ENCODE measurements at places on chromosomes 6 and 20.

- DNase-seq: no peak
Measured at GRCh38 chr20:12201289-12201991, 283.7 kb downstream of the BTBD3 start.

- DNase-seq: peak; percentile 49
Measured at GRCh38 chr20:36645998-36646397, at the start of gene SLA2. Gene SLA2, minus strand, starts transcription at chr20:36646196. Its CDS starts 4,861 bp downstream, at chr20:36641335.

- no peak for DNase-seq
Measured at GRCh38 chr6:9399916-9400315, 964.6 kb upstream of the SLC35B3 start.

- DNase-seq: no peak
Measured at GRCh38 chr6:104705095-104705707, 154.5 kb downstream of the HACE1 start.

- DNase-seq: no peak
Measured at GRCh38 chr20:3686867-3687321, 5.1 kb upstream of the ADAM33 start.

- DNase-seq: no peak
Measured at GRCh38 chr6:2502998-2503674, 247.6 kb downstream of the MYLK4 start.

DNA sequence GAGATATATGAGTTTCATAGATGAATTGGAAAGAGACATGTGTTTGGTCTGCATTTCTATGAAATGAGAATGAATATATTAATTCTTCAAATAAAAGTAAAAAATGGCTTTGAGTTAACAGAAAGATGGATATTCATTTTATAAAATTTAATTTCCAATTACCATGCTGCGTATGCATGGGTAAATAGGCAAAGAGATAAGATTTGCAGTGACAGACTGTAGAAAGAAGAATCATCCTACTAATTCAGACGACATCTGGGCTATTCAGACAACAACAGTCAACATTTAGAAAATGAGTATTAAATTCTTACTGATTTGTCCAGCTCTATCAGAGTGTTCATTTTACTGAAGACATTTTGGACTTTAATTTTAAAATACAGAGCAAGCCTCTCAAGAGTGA lies 602.2 kb upstream of the NRSN1 start:
- no peak for DNase-seq

DNA sequence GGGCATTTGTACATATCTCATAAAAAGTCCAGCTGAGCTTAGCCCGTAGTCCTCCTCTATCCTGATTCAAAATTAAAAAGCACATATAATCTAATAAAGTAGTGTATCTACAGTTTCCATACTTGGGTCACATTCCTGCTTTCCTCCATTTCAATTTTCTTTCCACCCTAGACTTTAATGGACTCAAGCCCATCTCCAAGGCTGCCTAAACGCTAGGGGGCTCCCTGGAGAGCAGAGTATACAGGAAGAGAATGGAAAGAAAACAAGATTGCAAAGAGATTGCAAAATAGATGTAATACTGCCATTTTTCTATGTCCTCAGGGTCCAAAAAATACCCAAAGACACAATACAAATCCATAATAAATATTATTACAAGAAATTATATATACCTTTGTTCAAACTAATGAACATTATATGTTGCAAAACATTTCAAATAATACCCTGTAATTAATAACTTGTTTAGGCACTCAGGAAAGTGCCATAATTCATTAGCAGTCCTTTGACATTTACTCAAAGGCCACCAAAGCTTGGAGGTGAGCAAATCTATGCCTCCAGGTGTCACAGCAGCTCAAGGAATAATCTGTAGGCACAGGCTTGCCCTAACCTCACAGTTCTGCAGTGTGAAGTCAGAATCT lies 2.4 kb upstream of the MCM3 start:
- DNase-seq: peak; percentile 35

- DNase-seq: peak; percentile 48
Measured at GRCh38 chr6:106141441-106142237, 55.5 kb downstream of the PRDM1 start.

GRCh38 chr20:20491110-20491783 lies 123.3 kb downstream of the INSM1 start:
- peak; percentile 28 for DNase-seq

DNA sequence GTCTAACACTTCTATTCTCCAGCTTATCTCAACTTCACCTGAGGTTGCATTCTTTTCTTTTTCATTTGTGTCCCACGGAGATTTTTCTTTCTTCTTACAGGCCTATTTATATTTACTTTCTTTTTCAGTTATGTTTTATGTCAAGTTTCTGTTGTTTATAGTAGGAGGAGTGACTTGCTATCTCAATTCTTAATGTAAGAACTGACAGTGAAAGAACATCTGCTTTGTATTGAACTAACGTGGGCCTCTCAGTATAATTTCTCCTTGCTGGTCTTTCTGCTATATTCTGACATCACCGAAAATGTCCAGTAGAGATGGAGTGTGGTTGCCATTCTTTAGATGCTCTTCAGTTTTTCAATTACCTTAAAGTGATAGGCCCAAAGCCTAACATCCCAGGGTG lies 521.7 kb downstream of the EPM2A start:
- DNase-seq: no peak

DNA sequence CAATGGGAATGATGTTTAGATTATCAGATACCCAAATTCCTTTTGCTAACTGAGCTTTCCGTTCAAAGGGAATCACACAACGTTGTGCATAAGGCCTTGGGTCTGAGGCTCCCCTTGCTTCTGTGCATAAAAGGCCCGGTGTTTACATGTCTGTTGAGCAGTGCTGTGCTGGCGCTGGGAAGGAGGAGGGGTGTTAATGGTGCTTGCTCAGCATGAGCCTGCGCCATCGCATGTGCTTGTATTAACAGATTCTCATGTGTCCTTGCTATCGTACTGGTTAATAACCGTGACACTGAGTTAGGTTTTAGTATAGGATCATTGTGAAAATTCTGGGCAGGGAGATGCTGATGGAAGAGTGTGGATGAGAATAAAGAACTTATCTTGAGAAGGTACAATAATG lies 62.3 kb upstream of the TRAF3IP2 start:
- no peak for DNase-seq

- no peak for DNase-seq
Measured at GRCh38 chr20:36043441-36043840, 75.1 kb downstream of the CNBD2 start.

DNA sequence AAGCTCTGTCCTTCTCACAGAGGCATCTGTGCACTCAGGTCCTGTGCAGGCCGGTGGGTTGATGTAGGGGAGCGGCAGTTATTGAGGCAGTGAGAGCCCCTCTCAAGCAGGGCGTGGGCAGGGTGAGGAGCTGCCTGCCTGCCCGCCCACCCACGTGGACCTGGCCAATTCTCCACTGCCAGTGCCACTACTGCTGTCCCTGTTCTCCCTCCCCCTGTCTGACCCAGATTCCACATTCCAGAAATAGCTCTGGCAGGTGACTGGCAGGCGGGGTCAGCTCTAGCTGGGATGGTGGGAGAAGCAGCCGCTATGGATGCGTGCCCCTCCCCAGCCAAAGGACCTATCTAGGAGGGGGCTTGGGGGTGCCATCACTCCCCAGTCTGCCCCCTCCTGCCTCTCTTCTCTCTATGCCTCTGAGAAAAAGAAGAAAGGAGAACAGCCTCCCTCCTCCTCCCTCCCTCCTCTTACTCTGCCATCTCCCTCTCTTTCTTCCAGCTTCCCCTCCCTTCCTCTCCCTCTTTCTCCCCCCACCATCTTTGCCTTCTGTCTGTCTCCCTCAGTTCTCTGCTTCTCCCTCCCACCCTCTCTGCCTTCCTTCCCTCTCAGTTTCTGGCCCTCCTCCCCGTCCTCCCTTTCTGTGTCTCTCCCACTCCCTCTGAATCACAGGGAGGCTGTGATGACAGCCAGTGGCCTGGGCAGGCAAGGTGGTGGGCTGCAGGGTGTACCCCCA lies 86.5 kb upstream of the MYL9 start:
- DNase-seq: no peak
